ENCODE measurements at places on chromosomes 4 and X.

DNA sequence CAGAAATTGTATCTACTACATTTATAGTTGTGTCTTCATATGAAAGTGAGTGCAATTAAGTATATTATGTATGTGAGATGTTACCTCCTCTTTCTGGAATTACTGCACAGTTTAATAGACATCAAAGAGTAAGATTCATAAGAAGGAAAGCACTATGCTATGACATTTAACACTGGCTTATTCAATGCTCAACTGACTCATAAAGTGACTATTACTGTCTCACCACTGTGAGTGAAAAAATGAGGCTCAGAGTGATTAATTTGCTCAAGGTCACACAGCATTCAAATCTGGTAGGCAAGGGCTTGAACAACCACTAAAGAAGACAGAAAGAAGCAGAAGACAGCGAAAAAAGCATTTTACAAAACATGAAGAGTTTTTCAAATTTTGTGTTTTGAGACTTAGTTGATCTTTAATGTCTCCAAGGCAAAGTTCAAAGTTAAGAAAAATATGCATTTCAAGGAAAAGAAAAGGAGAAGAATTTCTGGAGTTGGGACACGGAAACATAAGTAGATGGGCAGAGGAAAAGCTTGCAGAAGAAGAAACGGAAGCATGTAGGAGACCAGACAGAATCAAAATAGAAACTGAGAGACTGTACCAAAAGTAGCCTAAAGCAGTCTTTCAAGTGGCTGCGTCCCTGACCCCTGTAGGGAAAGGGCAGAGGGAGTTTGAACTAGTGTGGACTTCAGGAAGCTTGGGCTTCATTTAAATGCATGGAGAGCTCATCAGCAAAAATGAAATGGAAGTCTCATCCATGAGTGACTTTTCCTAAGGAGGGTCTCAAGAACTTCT lies 66.3 kb downstream of the KCNIP4 start:
- DNase-seq: no peak

DNA sequence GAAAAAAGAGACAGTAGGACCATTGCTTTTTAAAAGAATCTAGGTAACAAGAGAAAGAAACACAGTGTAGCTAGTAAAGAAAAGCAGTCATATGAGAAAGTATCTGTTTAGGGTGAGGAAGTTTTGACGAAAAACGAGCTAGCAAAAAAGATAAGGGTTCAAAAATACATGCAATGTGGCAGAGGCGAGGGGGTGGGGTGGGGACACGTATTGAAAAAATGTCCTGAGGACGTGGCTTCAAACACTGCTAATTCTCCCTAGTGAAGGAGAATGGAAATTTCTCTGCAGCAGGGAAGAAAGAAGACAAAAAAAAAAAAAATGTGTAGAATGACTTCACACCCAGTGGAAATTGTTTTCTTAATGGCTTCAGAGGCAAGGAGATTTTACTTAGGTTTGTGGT lies 856.4 kb upstream of the INTU start:
- DNase-seq: no peak

- DNase-seq: no peak
Measured at GRCh38 chr4:125639182-125639621, 324.4 kb downstream of the FAT4 start.

DNA sequence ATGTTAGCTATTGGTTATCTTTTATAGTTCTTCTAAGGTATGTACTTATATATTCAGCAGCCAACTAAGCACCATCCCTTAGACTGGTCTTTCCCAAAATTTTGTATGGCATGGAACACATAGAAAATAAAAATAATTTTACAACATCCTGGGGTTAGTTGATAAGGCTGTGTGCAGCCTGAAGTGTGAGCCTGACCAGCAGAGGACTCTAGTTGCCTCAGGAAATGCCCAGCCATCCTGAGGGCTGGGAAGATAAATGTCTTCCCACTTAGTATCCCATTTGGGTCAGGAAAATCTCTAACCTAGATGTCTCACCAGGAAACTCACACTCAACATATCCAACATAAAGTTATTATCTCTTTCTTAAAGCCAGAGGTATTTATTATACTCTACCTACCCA lies 251.4 kb upstream of the POF1B start:
- no peak for DNase-seq

GRCh38 chr4:153471698-153472093 lies 5.5 kb downstream of the TMEM131L start:
- no peak for DNase-seq

- DNase-seq: no peak
Measured at GRCh38 chr4:81684352-81684751, 212.6 kb upstream of the RASGEF1B start.

- no peak for DNase-seq
Measured at GRCh38 chr4:38166768-38167167, 206.6 kb downstream of the PTTG2 start.

DNA sequence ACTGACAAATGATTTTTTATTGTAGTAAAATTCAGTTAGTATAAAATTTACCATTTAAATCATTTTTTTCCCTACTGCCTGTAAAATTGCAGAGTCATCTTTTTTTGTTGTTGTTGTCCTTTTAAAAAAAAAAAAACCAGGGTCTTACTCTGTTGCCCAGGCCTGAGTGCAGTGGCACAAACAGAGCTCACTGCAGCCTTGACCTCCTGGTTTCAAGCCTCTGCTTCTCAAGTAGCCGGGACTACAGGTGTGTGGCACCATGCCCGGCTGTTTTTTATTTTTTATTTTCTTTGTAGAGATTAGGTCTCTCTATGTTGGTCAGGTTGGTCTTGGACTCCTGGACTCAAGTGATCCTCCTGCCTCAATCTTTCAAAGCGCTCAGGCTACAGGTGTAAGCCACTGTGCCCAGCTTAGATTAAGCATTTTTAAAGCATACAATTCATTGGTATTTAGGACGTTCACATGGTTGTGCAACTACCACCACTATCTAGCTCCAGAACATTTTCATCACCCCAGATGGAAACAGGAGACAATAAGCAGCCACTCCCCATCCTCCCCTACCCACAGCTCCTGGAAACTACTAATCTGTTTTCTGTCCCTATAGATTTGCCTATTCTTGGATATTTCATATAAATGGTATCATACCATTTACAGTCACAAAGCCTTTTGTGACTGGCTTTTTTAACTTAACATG lies 59.7 kb upstream of the PGRMC2 start:
- no peak for DNase-seq

DNA sequence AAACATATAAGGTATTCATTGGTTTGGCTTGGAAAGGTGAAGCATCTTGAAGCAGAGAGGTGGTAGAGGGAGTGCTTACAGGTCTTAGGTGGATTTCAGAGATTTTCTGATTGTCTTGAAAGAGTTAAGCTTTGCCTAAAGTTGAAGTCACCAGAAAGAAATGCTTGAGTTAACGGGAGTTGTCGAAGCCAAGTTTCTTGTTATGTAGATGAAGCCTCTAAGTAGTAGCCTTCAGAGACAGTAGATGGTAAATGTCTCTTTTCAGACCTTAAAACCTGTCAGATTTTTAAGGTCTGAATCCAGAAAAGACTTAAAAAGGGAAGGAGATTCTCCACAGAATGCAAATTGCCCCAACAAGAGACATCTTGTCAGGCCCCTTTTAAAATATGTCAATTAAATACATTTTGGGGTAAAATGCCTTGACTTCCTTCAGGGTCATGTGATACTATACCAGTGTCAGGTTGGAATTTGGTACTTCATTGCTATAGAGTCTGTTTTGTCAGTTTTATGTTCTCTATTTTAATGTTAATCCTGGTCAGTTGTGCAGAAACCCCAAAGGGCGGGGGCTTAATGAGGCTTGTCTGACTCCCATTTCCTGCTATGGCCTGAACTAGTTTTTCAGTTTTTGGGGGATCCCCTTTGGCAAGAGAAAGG lies 81.0 kb downstream of the PCDH18 start:
- no peak for DNase-seq

DNA sequence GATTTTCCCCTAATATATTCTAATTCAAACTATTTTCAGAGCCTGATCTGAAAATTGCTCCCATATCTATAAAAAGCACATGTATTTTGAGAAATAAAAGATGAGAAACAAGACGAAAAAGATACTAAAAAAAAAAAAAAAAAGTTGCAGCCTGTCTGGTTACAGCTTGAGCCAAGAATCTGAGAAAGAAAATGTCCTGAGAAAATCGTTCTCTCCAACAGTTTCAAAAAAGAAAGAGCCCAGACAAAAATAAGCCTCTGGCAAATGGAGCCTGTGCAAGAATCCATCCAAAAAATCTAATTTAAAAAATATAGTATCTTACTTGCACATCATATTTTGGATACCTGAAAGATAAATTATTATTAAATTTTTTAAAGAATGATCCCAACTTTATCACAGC lies 163.0 kb upstream of the TBL1X start:
- no peak for DNase-seq

- DNase-seq: no peak
Measured at GRCh38 chr4:67101612-67102011, 443.7 kb downstream of the CENPC start.

DNA sequence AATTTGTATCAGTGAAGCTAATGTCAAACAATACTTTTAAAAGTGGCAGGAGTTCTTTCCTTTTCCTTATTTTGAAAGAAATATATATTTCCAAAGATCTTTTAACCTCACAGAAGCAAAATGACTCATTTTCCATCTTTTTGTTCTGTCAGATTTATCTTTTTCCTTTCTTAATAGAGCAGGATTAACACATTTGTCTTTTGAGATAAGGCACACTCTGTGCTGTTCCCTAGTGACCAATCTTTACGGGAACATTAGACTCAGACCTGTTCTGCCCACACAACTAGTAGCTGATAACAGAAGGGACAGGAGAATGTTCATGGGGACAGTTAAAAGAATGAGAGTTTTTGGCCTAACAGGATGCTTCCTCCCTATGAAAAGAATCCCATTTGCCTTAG lies 381.2 kb downstream of the STPG2 start:
- DNase-seq: no peak

DNA sequence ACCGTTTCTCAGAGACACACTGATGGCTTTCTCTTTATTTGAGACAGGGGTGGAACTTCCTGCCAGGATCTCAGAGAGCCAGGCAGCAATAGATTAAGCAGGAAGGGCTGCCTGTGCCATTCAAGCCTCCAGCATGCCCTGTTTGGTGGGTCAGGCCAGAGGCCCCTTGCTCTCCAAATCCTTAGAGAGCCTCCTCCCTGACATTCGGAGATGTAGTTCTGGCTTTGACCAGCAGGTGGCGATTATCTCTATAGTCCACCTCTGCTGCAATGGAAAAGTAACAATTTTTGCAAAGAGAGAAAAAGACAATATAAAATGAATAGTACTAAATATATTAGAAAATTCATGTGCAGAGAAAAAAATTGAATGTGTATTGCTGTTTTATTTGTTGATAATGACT lies 93.9 kb downstream of the NXF2B start:
- peak; percentile 75 for DNase-seq

DNA sequence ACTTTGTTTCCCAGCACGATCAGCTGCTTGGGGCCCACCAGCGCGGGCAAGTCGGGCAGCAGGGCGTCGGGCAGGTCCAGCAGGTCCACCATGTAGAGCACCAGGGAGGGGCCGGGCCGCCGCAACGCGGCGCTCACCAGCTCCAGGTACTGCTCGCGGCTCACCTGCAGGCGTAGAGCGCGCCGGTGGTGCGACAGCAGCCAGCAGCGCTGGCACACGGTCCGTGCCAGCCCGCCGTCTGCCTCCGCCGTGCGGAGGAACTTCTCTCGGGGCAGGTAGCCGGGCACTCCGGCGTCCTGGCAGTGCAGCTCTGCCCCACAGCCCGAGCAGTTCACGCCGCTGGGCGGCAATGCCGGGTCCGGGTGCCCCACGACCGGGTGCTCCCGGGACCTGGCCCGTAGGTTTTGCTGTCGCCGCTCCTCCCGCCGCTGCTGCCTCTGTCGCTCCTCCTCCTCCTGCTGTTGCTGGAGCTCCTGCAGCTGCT lies 527 bp downstream of the NOA1 start:
- DNase-seq: peak; percentile 23

GRCh38 chr4:151665022-151665784 lies 95.6 kb downstream of the GATB start:
- peak; percentile 30 for DNase-seq

GRCh38 chr4:147843162-147843561 lies 111.3 kb downstream of the ARHGAP10 start:
- no peak for DNase-seq

- no peak for DNase-seq
Measured at GRCh38 chrX:10579112-10580011, 41.0 kb downstream of the MID1 start.

GRCh38 chrX:7926914-7927258 lies 327 bp downstream of the PNPLA4 start:
- peak; percentile 30 for DNase-seq

GRCh38 chr4:83552083-83552482 lies 16.2 kb downstream of the GPAT3 start:
- DNase-seq: no peak

DNA sequence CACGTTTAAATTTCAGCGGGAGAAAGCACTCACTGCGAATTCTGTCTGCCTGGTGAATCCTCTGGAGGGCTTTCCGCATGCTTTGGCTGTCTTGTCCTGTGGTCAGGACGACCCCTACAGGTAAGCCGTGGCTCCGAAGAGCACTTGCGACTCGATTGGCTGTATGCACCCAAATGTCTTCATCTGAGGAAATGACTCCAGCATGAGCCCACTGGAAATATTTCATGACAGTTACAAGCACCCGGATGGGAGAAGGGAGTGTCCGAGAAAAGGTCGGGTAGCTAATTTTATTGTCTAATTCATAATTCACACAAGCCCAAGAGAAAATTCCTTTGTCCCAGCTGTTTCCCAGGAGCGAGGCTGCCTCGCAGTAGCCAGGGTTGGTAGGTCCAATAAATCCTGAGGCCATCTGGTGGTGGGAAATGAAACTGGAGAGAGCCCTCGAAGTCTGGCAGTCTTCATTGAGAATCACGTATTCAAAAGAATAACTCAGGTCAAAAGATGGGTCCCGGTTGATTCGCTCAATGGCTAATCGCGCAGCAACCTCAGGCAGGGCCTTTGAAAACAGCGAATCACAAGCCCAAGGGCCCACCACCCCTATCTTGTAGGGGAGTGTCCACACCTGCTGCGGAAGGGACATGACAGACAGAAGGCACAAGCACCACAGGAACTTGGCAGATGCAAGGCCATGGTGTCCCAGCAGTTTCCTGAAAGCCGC lies 6.6 kb downstream of the GUCY2F start:
- peak; percentile 7 for DNase-seq

- DNase-seq: peak; percentile 70
Measured at GRCh38 chrX:41381685-41382084, 47.7 kb downstream of the DDX3X start.

GRCh38 chr4:108060686-108061321 lies 71.1 kb downstream of the HADH start:
- no peak for DNase-seq

DNA sequence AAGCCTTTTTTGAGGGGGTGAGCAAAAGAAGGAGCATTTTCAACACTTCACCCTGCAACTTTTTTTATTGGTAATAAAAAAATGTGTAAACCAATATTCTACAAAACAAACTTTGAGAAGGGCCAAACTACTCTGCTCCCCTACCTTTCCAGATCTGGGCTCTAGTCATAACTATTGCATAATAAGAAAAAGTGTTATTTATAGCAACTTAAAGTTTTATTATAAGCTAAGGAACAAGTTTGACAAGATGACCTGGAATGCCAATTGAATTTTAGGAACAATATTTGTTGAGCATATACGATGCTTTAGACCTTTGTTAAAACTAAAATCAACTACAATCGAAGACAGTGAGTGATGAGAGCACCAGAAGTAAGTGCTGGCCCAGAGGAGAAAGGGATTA lies 409.6 kb downstream of the IL15 start:
- DNase-seq: no peak

All from inflammatory macrophage treated with lipopolysaccharide for 1 hour (primary cell).